ENCODE measurements at places on chromosomes 1 and 21. TPM values are rescaled to one million over a fixed set of nuclear protein-coding genes. Genes with fewer than 3 reads are reported as not detected.

COL16A1 gene
- total RNA-seq = 14.2 TPM

DIRAS3 gene
- total RNA-seq = 0.46 TPM

DNA sequence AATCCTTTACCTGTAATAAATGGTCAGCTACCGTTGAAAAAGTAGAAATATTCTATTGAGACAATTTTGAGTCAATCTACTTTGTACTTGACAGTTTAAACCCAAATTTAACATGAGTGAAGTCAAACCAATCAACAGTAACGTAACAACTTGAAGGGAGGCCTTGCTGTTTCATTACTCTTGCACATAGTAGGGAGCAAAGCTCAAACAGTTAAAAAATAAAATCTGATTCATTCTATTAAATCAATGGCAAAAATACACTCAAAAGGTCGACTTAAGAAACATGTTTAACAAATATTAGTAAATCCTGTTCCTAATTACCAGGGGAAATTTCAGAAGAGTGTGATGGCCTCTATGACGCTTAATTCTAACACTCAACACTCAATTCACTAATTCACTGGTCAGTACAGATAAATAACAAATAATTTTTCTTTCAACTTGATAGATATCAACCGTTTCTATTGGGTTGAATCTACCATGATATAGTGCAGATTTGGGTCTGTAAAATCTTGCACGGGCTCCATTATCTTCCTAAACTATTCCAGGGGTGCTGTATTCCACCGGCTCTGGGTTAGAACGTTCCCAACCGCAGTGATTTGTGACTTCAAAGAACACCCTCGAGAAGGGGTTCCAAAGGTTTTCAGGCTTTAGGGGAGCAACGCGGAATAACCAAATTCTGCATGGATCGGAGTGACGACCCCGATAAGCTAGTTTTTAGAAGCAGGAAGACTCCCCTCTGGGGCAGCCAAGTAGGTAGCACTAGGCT lies 1.4 kb downstream of the TARBP1 start:
- DNase-seq = no peak

- no peak for DNase-seq
Measured at GRCh38 chr1:232621050-232621449, 8.9 kb downstream of the SIPA1L2 start.

GRCh38 chr1:227723474-227723873 lies 11.6 kb downstream of the JMJD4 start:
- no peak for DNase-seq

GRCh38 chr1:246297279-246298265 lies 209.5 kb downstream of the SMYD3 start:
- no peak for DNase-seq

INSRR gene
- not detected for total RNA-seq

OR2L13 gene
- total RNA-seq = not detected

ADORA1 gene
- 1.2 TPM for total RNA-seq

DNA sequence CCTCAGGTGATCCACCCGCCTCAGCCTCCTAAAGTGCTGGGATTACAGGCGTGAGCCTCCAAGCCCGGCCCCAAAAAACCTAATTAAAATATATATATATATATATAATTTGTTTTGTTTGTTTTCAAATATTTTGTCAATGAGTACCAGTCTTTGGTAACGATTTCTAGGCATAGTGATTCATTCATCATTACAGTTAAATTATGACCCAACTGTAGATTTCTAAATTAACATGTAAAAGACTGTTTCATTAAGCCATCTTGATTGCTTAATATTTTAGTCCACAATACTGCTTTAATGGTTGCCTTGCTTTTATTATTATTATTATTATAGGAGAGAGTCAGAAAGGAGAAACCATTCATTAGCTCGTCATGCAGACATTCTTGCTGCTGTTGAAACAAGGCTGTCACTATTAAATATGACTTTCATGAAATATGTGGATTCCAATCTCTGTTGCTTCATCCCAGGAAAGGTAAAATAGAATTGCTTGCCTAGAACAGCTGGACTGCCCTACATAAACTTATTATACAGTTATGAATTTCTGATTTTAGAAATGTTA lies 19.9 kb downstream of the FBXO28 start:
- no peak for DNase-seq

GRCh38 chr1:113941245-113941559 lies 12.1 kb downstream of the HIPK1 start:
- DNase-seq = no peak

- no peak for DNase-seq
Measured at GRCh38 chr21:41881051-41881450, 1.9 kb upstream of the PRDM15 start.

GRCh38 chr1:234600418-234601281 lies 9.3 kb downstream of the IRF2BP2 start:
- no peak for DNase-seq

GRCh38 chr1:31617916-31618746 lies 642 bp downstream of the HCRTR1 start:
- peak; percentile 43 for DNase-seq

DNA sequence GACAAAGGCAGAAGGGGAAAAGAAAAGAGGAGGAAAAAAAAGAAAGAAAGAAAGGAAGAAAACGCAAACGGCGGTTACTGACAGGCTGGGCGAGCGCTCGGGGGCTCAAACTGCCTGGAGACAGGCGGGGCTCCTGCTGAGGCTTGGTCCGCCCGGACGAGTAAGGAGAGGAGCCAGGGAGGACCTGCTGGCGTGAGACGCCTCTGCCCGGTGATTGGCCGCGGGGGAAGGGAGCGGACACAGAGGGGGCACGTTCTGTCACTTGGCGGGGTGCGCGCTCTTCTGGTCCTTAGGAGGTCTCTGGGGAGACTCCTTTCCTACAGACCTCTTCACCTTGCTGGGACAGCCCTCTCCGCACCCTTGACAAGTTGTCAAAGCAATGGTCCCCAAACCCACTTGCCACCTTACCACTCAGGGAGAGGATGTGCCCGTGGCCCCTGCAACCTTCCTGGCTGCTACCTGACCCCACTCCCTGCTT lies 791 bp upstream of the PIK3R3 start:
- DNase-seq = peak; percentile 71

GRCh38 chr1:145824499-145824842 lies 471 bp downstream of the POLR3C start:
- DNase-seq = no peak

- no peak for DNase-seq
Measured at GRCh38 chr21:42095581-42095980, 24.5 kb downstream of the UMODL1 start.

- DNase-seq = no peak
Measured at GRCh38 chr1:155168456-155169210, 4.5 kb downstream of the KRTCAP2 start.

GRCh38 chr1:225498549-225499136 lies 70.8 kb upstream of the LBR start:
- DNase-seq = no peak
